ENCODE measurements at places on chromosomes 2 and 18.

- no peak for DNase-seq
Observed at GRCh38 chr2:163441603-163442002, 294.2 kb downstream of the FIGN start.

DNA sequence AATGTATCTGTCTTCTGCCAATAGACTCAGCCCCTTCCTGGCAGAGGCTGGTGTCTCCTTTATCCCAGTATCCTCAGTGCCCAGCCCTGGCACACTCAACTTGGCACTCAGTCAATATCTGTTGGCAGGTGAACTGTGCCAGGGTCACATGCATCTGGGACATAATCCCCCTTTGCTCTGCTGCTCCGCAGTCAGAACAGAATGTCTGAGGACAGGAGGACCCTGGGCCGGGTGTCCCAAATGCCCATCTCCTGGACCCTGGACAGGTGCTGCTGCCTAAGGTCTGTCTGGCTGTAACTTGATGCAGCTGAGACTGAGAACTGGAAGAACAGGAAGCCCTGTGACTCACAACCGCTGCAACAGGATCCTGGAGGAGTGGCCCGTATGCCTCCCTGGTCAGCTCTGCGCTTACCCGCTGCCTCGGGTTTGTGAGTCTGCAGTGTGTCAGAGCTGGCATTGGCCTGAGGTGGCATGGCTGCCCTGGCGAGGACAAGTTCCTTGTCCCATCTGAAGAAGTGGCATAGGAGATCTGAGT lies 11.4 kb downstream of the HK2 start:
- DNase-seq, result no peak

DNA sequence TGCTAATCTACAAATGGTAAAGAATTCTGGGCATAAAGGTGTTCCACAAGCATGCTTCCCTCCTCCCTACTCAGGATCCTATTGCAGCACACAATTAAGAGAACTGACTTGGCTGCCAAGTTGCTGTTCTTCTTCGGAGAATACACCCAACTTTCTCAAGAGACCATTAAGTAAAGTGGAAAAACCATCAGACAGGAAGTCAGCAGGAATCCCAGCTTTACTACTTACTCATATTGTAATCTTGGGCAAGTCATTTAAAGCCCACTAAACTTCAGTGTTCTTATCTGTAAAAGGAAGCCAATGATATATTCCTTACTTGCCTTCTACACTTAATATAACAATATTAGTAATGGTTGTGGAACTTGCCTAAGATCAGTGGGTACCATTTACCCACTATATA lies 37.8 kb downstream of the PSTPIP2 start:
- no peak for DNase-seq

DNA sequence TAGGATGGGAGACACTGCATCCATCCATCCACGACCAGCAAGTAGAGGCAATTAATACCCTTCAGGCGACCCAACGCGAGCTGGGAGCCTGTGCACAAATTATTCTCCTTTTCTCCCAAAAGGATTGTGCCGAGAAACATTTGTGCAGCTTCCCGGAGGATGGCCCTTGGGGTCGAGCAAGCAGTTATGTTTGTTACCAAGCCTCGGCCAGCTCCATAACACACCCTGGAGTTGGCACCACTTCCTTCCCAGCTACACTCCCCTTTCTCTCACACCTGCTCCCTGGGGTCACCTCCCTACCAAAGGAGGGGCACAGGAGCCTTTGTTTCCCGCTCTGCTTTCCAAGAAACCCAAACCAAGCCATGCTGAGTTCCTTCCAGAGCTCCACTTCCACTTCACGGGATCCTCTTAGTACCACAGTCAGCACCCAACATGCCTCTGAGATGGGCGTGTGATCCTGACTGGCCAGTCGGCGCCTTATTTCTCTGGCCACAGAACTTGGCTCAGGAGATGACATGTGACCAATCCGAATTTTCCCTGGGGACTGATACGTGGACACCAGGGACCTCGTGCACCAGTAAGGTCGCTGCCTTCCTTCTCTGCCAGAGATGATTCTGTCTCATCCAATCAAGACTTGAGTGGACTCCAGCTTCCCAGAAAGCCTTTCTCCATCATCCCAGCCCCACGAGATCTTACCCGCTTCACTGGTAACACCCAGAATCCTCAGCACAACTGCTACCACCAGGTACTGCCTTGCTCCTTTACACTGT lies 28.5 kb downstream of the GPR55 start:
- no peak for DNase-seq

DNA sequence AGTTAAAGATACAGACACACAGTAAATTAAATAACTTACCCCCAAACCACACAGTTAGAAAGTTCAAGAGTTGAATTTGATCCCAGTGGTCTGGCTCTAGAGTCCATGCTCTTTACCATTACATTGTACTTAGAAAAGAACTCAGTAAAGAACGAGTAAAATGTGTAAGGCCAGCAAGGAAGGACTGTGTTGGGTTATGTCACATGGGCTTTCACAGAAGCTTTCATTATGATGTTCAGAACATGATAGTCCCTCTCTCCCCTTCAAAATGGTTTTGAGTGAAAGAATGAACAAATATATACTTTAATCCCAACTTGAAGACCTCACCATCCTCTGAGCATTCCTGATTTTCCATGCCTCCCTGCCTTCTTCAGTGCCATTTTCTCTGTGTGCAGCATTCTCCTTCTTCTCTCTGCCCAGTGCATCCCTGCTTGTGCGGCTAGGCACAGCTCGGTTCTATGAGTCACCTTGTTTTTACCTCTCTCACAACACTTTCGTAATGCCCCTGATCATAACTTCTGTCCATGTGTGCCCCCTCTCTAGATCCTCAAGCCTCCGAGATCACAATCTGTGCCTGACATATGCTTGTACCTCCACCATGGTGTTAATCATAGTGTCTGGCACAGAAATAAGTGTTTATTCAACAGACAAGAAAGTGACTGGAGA lies 22.0 kb downstream of the RASGRP3 start:
- DNase-seq, result no peak

DNA sequence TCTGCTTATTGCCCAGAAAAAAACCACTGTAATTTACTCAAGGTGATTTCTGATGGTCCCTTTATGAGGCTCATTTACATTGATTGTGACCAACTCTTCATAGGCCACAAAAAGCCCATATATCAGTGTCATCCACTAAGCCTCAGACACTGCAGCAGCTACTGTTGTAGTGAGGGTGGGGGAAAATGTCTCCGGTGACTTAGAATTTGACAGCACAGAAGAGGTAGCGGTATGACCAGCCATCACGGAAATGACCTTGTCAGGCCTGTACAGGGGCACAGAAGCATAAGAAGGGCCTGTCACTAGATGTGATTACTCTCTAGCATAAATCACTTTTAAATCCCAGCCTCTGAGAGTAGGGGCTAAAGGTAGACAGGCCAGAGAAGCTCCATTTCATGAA lies 190.3 kb downstream of the PAX3 start:
- DNase-seq, result no peak

- no peak for DNase-seq
Observed at GRCh38 chr2:106816974-106817373, 69.0 kb downstream of the ST6GAL2 start.

- DNase-seq, result no peak
Observed at GRCh38 chr18:12394428-12394827, 13.3 kb upstream of the PRELID3A start.

DNA sequence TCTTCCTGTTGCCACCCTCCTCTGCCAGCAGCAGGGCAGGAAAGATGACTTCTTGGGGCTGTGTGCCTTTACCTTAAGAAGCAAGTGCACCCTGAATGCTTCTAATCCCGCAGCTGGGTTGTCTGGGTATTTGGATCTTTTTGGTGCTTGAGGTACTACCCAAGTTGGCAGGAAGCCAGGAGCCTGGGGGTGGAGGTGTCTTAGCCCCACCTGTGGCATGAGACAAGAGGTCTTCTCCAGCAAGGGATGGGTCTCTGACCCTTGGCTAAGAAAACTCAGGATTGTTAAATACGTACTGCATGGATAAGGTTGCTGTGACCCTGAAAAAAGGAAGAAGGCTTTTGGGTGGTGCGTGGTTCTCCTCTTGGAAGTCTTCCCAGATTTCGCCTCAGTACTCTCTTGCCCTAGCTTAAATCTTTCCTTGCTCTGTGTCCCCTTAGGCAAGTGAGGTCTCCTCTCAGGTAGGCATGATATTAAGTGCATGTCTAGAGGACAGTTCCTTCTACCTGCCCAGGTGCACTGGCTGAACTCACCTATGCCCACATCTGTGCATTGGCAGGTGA lies 4.3 kb downstream of the HPCAL1 start:
- DNase-seq, result no peak

DNA sequence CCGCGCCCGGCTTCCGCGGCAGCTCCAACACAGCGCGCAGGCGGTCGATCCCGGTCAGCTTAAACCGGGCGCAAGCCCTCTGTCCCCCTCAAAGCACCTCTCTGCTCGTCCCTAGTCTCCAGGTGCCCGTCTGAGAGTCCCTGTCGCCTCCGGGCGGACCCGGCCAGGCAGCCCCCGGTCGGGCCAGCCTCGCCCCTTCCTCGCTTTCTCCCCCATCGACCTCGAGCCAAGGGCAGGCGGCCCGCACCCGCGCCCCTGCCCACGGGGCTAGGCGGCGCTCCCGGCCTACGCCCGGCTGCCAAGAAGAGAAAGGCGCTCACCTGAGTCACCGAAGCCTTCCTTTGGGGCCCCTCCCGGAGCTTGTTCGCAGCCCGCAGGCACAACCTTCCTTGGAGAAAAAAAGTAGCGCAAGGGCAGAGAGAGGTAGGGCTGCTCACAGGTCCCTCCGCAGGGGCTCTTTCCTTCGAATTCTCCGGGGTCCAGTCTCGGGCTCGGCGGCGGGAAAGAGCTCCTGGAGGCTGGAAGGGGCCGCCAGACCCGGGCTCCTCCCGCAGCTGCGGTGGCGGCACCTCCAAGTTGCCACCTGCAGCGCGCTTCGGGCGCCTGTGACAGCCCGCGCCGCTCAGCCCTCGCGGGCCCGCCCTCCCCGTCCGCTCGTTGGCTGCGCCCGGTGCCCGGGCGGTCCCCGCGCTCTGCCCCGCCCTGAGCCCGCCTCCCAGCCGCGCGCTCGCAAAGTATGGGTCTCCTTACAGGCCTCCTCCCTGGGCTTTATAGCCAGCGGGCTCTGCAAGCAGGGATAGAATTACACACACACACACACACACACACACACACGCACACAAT lies 86.5 kb upstream of the EPB41L3 start:
- no peak for DNase-seq

DNA sequence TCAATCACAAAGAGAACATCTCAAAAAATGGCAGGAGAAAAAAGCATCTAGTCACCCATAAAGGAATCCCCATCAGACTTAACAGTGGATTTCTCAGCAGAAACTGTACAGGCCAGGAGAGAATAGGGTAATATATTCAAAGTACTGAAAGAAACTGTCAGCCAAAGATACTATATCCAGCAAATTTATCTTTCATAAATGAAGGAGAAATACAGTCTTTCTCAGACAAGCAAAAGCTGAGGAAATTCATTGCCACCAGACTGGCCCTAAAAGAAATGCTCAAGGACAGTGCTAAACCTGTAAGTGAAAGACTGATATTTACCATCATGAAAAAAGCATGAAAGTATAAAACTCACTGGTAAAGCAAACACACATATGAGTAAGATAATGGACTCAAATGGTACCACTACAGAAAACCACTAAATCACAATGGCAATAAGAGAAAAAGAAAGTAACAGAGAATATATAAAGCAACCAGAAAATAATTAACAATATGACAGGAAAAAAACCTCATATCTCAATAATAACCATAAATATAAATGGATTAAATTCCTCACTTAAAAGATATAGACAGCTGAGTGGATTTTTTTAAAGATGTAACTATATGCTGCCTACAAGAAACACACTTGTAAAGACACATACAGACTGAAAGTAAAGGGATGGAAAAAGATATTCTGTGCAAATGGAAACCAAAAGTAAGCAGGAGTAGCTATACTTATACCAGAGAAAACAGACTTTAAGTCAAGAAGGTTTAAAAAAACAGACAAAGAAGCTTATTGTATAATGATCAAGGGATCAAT lies 83.4 kb upstream of the STK39 start:
- no peak for DNase-seq

DNA sequence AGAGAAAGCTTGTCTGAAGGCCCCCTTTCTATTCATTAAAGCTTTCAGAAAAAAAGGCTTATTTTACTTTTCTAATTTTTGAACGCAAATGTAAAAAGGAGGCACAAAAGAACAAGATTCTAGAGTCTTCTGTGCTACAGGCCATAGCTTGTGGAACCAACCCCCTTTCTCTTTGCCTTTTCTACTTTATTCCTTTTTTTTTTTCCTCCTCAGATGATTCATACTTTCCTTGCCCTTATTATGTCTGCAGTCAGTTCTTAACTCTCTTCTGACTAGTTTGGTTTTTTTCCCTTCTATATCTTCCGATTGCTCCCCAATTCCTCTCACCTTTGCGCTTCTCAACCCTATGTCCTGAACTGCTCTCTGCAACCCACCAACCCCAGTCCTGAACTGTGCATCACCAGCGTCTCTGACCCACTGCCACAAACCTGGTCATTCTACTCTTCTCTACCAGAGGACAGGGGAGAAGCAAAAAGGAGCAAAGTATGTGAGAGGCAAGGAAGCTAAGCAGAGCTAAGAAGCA lies 56.9 kb upstream of the WIPF1 start:
- DNase-seq, result no peak

- peak; percentile 13 for DNase-seq
Observed at GRCh38 chr18:22378672-22379282, 38.9 kb downstream of the CTAGE1 start.

- DNase-seq, result no peak
Observed at GRCh38 chr2:43542285-43542933, 53.4 kb downstream of the THADA start.

- no peak for DNase-seq
Observed at GRCh38 chr2:39622860-39623259, 42.9 kb upstream of the TMEM178A start.

- DNase-seq, result no peak
Observed at GRCh38 chr18:13221869-13222855, 3.6 kb downstream of the LDLRAD4 start.

DNA sequence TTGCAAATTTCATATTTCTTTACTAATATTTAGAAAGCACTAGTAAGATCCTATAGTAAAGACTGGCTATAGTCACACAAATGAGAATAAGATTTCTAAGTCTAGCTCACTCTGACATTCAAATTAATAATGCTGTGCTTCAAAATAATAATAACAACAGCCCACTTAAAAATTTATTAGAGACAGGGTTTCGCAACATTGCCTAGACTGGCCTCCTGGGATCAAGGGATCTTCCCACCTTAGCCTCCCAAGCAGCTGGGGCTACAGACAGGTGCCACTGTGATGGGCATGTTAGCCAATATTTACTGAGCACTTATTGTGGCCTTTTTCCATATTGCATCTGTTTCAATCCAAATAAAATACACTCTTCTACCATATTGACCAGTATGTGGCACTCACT lies 96.1 kb downstream of the PIEZO2 start:
- DNase-seq, result no peak

DNA sequence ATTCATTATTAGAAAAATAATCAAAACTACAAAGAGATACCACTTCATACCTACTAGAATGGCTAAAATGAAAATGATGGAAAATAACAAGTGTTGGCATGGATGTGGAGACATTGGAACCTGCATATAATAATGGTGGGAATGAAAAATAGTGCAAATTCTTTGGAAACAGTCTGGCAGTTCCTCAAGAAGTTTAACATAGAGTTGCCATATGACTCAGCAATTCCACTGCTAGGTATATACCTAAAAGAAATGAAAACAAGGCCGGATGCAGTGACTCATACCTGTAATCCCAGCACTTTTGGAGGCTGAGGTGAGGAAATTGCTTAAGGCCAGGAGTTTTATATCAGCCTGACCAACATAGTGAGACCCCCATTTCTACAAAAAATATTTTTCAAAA lies 41.6 kb upstream of the ACYP2 start:
- no peak for DNase-seq

GRCh38 chr2:67213677-67214402 lies 183.3 kb upstream of the ETAA1 start:
- no peak for DNase-seq

GRCh38 chr2:77228391-77228790 lies 293.8 kb downstream of the LRRTM4 start:
- DNase-seq, result no peak

Data from iPS DF 6.9 (cell line).